ENCODE measurements at places on chromosomes 11 and 22. TPM values are rescaled to one million over a fixed set of nuclear protein-coding genes. Genes with fewer than 3 reads are reported as not detected.

The MED17 gene
- total RNA-seq, result 45.9 TPM

GRCh38 chr22:46502440-46503175, 34.8 kb downstream of the CELSR1 start:
- no peak for DNase-seq

The OR8K3 gene
- total RNA-seq, result not detected

The CD3E gene
- total RNA-seq, result not detected

- DNase-seq, result no peak
These were observed 832 bp upstream of the NAP1L4 start for GRCh38 chr11:2992997-2993325.

The POGLUT3 gene
- 11.7 TPM for total RNA-seq

DNA sequence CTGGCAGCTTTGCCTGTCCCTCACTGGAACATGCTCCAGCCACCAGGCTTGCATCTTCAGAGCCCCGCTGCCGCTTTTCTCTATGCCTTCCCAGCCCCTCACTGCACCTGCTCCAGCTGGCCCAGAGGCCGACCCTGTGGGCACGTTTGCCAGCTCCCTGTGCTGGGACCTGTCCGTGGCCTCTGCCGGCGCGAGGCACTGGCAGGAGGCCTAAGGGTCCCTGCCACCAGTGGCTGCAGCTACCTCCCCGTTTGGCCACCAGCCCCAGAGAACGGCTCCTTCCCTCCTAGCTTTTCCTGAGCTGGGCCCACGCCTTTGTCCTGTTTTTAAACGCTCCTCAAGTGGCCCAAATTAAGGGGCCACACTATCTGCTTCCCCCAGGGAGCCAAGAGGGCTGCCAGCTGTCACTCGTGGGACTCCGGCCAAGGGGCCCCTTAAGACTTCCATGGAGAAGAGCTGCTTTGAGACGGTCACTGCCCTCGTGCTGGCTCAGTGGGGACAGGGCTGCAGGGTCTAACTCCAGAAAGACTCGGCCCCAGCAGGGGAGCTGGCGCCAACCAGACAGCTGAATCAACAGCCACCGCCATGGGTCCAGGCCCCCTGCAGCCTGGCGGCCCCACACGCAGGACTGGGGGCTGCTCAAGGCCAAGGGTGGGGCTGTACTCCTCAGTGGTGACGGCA, 24.6 kb upstream of the WNT7B start:
- no peak for DNase-seq

DNA sequence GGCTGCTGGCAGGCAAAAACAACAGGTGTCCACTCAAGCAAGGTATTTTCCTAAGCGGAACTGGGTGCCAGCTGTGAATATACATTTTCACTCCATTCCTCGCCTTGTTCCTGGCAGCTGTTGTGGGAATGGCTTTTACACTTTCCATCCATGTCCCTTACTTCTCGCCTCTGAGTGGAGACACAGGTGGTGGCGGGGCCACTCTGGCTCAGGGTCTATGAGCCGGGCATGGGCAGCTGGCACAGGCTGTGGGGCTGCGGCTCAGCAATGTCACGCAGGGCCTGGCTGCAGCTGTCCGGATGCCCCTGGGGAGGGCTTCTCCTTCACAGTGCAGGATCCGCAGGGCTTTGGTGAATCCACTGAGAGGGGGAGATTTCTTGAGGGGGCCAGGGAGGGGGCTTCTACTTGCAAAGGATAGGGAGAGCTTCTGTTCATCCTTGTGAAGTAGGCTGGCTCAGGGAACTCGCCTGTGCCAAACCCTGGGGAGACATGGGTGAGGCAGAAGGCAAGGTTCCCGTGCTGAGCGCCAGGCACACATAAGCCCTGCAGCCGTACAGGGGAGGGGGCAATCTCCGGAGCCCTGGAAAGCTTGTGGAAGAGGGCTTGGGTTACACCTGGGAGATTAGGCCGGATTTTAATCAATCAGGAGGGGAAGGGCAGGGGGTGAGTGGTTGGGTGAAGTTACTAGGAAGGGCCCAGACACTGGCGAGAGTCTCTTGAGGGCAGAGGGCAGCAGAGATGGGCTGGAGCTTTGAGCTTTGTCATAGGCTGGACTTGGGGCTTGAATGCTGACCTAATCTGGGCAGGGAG, 45.7 kb downstream of the KCNQ1OT1 start:
- no peak for DNase-seq

GRCh38 chr11:57547854-57548377, 10.5 kb downstream of the SMTNL1 start:
- no peak for DNase-seq

- DNase-seq, result no peak
These were observed 57.9 kb downstream of the SYTL2 start for GRCh38 chr11:85752890-85753581.

Measured in renal cortical epithelial cell (primary cell).